ENCODE measurements at places on chromosomes 4 and X. TPM values are rescaled to one million over a fixed set of nuclear protein-coding genes. Genes with fewer than 3 reads are reported as not detected.
A peak's percentile ranks its signal among the peaks of the same experiment; 100 is the strongest.

DNA sequence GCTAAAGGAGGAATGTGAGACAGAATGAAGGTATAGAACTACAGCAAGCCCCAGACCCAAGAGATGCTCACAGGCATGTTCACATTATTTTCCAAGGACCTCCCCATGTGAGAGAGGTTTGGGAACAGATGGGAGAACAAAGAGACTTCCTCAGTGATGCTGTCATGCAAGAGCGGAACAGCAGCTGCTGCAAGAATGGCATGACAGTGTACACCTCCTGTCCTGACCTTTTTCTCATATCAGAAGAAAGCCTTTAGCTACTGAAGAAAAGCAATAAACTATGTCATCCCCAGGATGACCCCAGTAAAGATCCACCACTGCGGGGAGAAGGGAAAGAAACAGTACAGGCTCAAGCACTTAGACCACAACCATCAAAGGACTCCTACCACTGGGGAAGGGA is 7.2 kb downstream of the PRDM5 start:
- DNase-seq = no peak
- H3K4me1 ChIP-seq = peaks cover 8% of the 10 kb centered on the region
- no peak overlapping the region for H3K4me3 ChIP-seq

DNA sequence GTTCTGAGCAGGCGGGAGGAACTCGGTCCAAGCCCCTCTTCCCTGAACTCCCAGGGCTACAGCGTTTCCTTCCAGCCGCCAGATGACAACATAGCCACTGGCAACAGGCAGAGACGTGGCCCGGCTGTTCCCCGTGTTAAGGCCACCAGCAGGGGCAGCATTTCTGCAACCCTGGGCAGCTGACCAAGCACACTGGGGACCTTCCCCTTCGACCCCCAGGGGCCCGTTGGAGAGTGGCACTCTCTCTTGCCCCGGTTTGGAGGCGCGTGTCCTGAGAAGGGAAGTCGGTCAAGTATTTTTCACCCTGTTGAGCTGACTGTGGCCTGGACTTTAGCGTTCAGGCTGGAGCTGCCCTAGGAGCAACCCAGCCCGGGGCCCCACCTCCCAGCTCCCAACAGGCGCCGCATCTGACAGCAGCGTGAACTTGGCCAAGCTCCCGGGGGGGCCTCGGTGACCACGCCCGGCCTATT is 37.6 kb downstream of the ZBTB49 start:
- H3K27ac ChIP-seq = no peak overlapping the region
- H3K36me3 ChIP-seq = no peaks in the 10 kb centered on the region
- H3K27me3 ChIP-seq = no peaks in the 10 kb centered on the region
- DNase-seq = peak; percentile 11
- H3K4me3 ChIP-seq = no peak overlapping the region
- no peaks in the 10 kb centered on the region for H3K4me1 ChIP-seq

- peaks cover 8% of the 10 kb centered on the region for H3K36me3 ChIP-seq
- H3K27me3 ChIP-seq = no peaks in the 10 kb centered on the region
- no peak for DNase-seq
- H3K4me1 ChIP-seq = peaks cover 26% of the 10 kb centered on the region
- no peak overlapping the region for H3K4me3 ChIP-seq
- peak overlapping the region; percentile 70 for H3K27ac ChIP-seq
These were observed 48.5 kb upstream of the TSPAN5 start for GRCh38 chr4:98706935-98707334.

- no peaks in the 10 kb centered on the region for H3K36me3 ChIP-seq
- H3K4me1 ChIP-seq = no peaks in the 10 kb centered on the region
- no peak for DNase-seq
- H3K27me3 ChIP-seq = peaks cover 5% of the 10 kb centered on the region
- no peak overlapping the region for H3K27ac ChIP-seq
These were observed 144.4 kb upstream of the TET2 start for GRCh38 chr4:105002278-105002677.

DNA sequence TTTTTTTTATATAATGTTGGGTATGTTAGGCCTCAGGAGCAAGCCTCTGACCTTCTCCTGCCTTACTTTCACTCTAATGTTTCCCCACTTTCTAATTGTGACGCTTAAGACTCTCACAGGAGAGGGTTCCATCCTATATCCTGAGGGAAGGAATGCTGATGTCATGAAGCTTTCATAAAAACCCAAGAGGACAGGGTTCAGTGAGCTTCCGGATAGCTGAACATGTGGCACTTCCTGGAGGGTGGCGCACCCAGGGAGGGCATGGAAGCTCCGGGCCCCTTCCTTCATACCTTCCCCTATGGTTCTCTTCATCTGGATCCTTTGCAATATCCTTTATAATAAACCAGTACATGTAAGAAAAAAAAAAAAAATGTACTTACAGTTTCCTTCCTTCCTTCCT is 48.0 kb upstream of the TMPRSS11E start:
- no peaks in the 10 kb centered on the region for H3K36me3 ChIP-seq
- H3K27me3 ChIP-seq = no peaks in the 10 kb centered on the region
- H3K4me1 ChIP-seq = no peaks in the 10 kb centered on the region

DNA sequence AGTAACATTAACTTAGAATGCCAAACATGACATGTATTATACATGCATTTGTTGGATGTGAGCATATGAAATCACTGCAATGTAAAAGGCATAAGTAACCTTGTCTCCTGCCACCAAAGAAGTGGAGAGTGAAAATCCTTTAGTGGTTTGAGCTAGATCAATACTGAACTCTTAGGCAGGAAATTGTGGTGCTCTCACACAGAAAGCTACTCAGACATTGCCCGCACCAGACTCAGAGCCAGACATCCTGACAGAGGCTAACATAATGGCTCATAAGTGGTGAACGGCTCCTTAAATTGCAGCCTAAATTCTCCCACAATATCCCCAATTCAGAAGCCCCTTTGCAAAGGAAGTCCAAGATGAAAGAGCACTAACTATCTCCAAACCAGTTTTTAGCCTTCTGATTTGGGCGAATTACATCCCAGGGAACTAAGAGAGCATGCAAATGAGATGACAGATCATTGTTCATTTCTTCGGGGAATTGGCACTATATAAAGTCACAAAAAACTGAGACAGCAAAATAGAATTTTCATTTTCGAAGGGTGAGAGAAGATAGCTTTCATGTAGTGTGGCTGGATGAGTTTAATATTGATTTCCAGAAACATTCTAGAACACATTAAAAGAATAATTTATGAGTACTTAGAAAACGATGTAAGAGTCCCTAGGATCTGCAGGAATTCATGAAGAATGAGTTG is 233.6 kb upstream of the RPS6KA3 start:
- no peak overlapping the region for H3K27ac ChIP-seq
- peak; percentile 44 for DNase-seq
- H3K27me3 ChIP-seq = peaks cover 24% of the 10 kb centered on the region
- no peaks in the 10 kb centered on the region for H3K36me3 ChIP-seq

GRCh38 chr4:85531560-85532341 is 56.8 kb downstream of the ARHGAP24 start:
- no peaks in the 10 kb centered on the region for H3K27me3 ChIP-seq
- DNase-seq = no peak
- no peak overlapping the region for H3K4me3 ChIP-seq
- H3K27ac ChIP-seq = no peak overlapping the region

GRCh38 chr4:147753047-147753446 is 21.2 kb downstream of the ARHGAP10 start:
- no peak for DNase-seq
- no peak overlapping the region for H3K4me3 ChIP-seq
- peaks cover 10% of the 10 kb centered on the region for H3K4me1 ChIP-seq
- H3K27ac ChIP-seq = no peak overlapping the region
- H3K27me3 ChIP-seq = no peaks in the 10 kb centered on the region

DNA sequence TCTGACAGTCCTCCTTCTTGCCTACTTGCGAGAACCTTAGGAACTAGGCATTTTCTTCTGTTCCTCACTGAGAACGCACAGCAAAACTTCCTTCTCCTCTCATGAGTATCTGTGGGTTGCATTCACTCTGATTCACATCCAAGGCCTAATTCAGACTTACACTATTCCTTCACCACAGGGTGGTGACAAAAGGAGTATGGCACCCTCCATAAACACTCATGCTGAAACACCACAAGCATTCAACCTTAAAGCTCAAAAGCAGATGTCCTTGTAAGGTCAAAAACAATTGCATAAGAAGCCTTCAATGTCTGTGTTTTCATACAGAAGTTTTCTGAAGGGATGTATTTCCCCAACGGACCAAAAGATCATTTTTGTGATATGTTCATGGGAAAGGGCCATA is 147.3 kb downstream of the CORIN start:
- H3K4me1 ChIP-seq = peaks cover 2% of the 10 kb centered on the region
- H3K27me3 ChIP-seq = peaks cover 6% of the 10 kb centered on the region
- DNase-seq = no peak
- no peak overlapping the region for H3K4me3 ChIP-seq

- no peak for DNase-seq
- H3K27ac ChIP-seq = no peak overlapping the region
- H3K27me3 ChIP-seq = peaks cover 5% of the 10 kb centered on the region
- peak overlapping the region; percentile 76 for H3K4me3 ChIP-seq
- H3K36me3 ChIP-seq = no peaks in the 10 kb centered on the region
These were observed 5.9 kb upstream of the HSD17B10 start for GRCh38 chrX:53440101-53440500.

GRCh38 chrX:147170993-147171392 is 356.4 kb upstream of the CXorf51A start:
- DNase-seq = no peak
- H3K4me3 ChIP-seq = no peak overlapping the region
- H3K27me3 ChIP-seq = no peaks in the 10 kb centered on the region
- no peak overlapping the region for H3K27ac ChIP-seq

- no peaks in the 10 kb centered on the region for H3K27me3 ChIP-seq
- no peaks in the 10 kb centered on the region for H3K36me3 ChIP-seq
- no peak overlapping the region for H3K4me3 ChIP-seq
- no peak for DNase-seq
- no peaks in the 10 kb centered on the region for H3K4me1 ChIP-seq
These were observed 406.1 kb downstream of the GPM6A start for GRCh38 chr4:175405961-175406360.

GRCh38 chrX:12115377-12115776 is 22.9 kb upstream of the FRMPD4 start:
- H3K27ac ChIP-seq = no peak overlapping the region
- H3K36me3 ChIP-seq = no peaks in the 10 kb centered on the region
- no peak overlapping the region for H3K4me3 ChIP-seq
- DNase-seq = peak; percentile 5
- no peaks in the 10 kb centered on the region for H3K4me1 ChIP-seq

GRCh38 chrX:13647709-13648212 is 5.2 kb upstream of the TCEANC start:
- no peak overlapping the region for H3K4me3 ChIP-seq

- H3K4me1 ChIP-seq = peaks cover 4% of the 10 kb centered on the region
- peak overlapping the region; percentile 77 for H3K4me3 ChIP-seq
- peak; percentile 94 for DNase-seq
- no peak overlapping the region for H3K27ac ChIP-seq
These were observed 1.6 kb downstream of the TRPC3 start for GRCh38 chr4:121950212-121950679.

- H3K27me3 ChIP-seq = no peaks in the 10 kb centered on the region
- H3K27ac ChIP-seq = no peak overlapping the region
- DNase-seq = no peak
These were observed 181.6 kb downstream of the MID1IP1 start for GRCh38 chrX:38982843-38983242.

GRCh38 chr4:13455411-13455810 is 28.7 kb downstream of the RAB28 start:
- H3K4me1 ChIP-seq = peaks cover 14% of the 10 kb centered on the region
- no peak for DNase-seq
- H3K4me3 ChIP-seq = no peak overlapping the region
- H3K27me3 ChIP-seq = no peaks in the 10 kb centered on the region

DNA sequence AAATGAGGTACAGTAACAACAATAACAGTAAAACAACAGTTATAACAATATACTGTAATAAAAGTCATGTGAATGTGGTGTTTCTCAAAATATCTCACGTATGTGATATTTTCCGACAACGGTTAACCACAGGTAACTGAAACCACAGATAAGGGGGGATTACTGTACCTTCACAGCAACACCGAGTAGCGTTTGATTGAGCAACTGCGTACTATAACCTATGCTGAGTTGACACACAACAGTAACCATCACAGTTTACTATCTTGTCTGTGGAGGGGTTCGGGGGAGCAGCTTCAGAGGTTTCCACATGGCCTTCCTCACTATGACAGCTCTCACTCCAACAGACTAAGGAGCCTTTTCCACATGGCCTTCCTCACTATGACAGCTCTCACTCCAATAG is 13.4 kb downstream of the RBMX2 start:
- no peak overlapping the region for H3K27ac ChIP-seq
- no peaks in the 10 kb centered on the region for H3K27me3 ChIP-seq
- DNase-seq = no peak
- peaks cover 17% of the 10 kb centered on the region for H3K36me3 ChIP-seq
- no peaks in the 10 kb centered on the region for H3K4me1 ChIP-seq

DNA sequence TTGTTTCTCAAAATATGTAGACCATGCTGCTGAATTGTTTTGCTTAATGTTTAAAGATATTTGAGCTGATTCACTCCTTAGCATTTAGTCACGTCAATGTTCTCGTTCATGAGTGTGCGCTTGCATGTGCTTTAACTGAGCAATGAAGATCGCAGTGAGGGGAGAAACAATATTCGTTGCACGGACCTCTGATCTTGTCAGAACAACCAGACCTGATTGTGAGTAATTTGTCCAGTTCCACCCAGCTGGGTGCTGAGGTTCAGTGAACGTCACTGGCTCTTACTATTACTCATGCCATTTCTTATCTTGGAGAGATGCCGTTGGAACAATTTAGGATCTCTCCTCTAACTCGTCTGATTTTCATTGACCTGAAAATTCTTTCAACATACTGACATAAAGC is 15.0 kb upstream of the PRKX start:
- no peaks in the 10 kb centered on the region for H3K4me1 ChIP-seq
- DNase-seq = no peak
- no peaks in the 10 kb centered on the region for H3K36me3 ChIP-seq

DNA sequence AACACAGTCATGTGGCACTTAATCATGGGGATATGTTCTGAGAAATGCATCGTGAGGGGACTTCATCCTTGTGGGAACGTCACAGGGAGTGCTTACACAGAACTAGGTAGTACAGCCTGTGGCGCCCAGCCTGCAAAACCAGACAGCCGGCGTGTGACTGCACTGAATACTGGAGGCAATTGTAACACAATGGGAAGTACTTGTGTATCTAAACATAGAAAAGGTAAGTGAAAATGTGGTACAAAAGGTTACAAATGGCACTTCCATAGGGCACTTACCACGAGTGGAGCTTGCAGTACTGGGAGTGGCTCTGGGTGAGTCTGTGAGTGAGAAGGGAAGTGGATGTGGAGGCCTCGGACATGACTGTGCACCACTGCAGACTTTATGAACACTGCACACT is 5.2 kb downstream of the TLR3 start:
- no peak overlapping the region for H3K4me3 ChIP-seq
- H3K36me3 ChIP-seq = no peaks in the 10 kb centered on the region
- no peak for DNase-seq

Gene GPRASP1
- 4.2 TPM for total RNA-seq

Gene ZNF711
- 1.0 TPM for total RNA-seq

Gene MAGEA10
- total RNA-seq = not detected

Gene RAI2
- total RNA-seq = 0.39 TPM

All from activated CD4-positive, alpha-beta T cell treated with anti-CD3 and anti-CD28 coated beads for 36 hours (primary cell).